ENCODE measurements at places on chromosomes 3 and 15.
A peak's percentile ranks its signal among the peaks of the same experiment; 100 is the strongest.

- DNase-seq = no peak
Measured at GRCh38 chr3:115227461-115227860, 80.4 kb upstream of the ZBTB20 start.

GRCh38 chr15:66096688-66097058 lies 156.9 kb downstream of the MEGF11 start:
- DNase-seq = no peak

DNA sequence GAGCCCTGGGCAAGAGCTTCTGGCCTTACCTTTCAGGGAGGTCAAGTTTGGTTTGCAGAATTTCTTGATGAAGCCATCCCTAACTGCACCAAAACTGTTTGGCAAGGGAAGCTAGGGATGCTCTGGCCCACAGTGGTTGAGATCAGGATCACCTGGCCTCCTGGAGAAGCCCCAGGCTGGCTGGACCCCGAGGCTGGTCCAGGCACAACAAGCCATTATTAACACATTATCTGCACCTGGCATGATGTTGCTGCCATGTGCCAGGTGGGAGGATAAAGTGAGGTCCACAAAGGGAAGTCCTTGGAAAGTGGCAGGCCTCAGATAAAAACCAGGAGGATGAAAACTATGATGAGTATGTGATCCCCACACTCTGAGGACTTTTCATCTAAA lies 35.9 kb upstream of the DUSP7 start:
- no peak for DNase-seq

DNA sequence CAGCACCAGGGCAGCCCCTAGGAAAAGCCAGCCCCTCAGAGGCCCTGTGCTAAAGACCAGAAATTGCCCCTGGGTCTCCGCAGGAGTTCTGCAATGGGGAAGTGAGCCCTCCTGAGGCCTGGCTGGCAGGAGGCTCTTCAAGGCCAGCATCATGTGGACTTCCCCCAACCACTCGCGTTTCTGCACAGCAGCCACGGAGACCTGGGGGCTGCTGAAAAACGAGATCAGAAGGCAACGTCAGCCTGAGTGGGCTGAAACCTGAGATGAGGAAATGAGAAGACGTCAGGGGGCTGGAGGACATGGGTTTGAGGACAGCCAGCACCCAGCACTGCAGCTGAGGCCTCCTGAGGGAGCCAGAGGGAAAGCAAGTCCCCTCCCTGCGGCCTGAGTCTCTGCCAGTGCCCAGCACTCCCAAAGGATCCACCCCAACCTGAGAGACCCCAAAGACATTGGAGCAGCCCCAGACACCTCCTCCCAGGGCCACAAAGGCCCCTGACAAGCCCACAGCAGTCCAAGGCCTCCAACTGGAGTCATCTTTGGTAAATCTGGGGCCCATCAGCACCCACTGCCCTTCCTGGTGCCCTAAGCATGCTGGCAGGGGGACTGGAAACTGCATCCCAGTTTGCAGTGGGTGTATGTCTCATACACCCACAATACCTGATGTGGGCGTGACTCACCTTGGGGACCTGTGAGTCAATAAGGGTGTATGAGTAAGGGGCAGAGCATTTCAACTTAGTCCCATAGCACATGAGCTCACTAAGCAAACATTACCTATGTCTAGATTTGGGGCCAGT lies 29.2 kb upstream of the CYP11A1 start:
- peak; percentile 16 for DNase-seq

DNA sequence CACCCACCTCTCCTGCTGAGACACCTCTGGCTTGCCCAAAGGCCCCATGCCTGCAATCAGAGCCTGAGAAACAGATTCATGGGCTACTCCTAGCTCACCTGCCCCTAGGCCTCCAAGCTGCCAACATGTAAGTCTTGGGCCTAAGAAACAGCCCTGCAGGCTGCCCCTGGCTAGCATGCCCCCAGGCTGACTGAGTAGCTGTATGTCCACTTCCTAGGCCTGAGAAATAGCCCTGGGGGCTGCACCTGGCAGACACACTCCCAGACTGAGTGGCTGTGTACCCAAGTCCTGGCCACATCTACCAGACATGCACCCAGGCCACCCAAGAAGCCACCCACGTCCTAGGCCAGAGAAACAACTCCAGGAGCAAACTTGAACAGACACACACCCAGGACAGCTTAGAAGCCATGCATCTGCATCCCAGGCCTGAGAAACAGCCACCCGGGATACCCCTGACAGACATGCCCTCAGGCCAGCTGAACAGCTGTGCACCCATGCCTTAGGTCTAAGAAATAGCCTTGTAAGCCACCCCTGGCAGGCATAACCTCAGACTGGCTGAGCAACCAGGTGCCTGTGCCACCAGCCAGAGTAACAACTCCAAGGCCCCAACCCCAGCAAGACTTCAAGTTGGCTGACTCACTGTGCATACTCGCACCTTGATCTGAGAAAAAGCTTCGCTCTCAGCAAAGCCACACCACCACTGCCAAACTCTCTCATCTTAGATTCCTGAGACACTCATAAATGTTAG lies 12.0 kb upstream of the NRG4 start:
- DNase-seq = no peak

All from activated CD4-positive, CD25-positive, alpha-beta regulatory T cell (primary cell).